Thymus (tissue), 14 donors: ENCODE measurements at places on chromosomes 5 and 9. TPM values are rescaled to one million over a fixed set of nuclear protein-coding genes. Genes with fewer than 3 reads are reported as not detected.

SOX30 gene
- total RNA-seq = 0.24 TPM

- DNase-seq = no peak
- H3K27ac ChIP-seq = no peak overlapping the region
- H3K36me3 ChIP-seq = no peaks in the 10 kb centered on the region
- H3K4me1 ChIP-seq = no peaks in the 10 kb centered on the region
These were observed 405.6 kb downstream of the DMRT2 start for GRCh38 chr9:1455766-1456165.

DNA sequence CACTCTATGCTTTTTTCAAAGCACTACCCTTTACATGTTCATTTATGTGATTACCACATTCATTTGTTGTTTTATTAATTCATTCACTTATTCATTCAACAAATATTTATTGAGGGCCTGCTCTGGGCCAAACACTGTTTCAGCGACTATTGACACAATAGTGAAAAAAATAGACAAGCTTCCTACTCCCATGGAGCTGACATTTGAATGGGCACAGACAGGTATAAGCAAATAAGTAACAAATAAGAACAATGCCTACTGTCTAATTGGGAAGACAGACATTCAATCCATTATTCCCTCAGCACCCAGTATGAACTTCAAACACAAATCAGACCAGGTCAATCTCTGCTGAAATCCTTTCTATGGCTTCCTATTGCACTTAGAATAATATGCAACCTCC is 156.9 kb upstream of the NR3C1 start:
- no peak overlapping the region for H3K4me3 ChIP-seq
- H3K36me3 ChIP-seq = no peaks in the 10 kb centered on the region
- H3K27ac ChIP-seq = no peak overlapping the region
- no peaks in the 10 kb centered on the region for H3K27me3 ChIP-seq
- H3K4me1 ChIP-seq = no peaks in the 10 kb centered on the region

DNA sequence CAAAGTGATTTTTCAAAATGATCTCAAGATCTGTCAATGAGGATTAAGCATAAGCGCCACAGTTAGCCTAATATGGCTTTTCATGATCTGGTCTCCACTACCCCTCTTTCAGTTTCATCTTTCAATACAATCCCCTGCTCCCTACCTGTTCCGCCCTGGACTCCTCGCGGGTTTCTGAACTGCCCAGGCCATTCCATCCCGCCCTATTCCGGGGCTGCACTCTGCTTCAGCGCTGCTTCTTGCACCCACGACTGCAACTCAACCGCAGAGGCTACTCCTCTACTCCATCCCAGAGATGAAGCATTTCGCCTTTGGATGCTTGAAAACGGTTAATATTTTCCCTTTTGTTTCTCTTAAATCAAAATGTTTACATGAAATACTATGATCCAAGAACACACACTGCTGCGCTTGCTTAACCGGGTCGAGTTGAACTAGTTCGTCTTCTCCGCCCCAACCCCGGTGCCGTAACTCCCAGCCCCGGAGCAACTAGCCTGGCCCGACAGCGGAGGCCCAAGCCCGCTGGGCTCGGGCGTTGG is 716 bp upstream of the OTULIN start:
- H3K36me3 ChIP-seq = peaks cover 7% of the 10 kb centered on the region
- no peak for DNase-seq
- peak overlapping the region; percentile 96 for H3K27ac ChIP-seq
- H3K27me3 ChIP-seq = no peaks in the 10 kb centered on the region
- H3K4me3 ChIP-seq = peak overlapping the region; percentile 92
- H3K4me1 ChIP-seq = peaks cover 17% of the 10 kb centered on the region

- H3K27me3 ChIP-seq = no peaks in the 10 kb centered on the region
- no peak overlapping the region for H3K4me3 ChIP-seq
- peaks cover 3% of the 10 kb centered on the region for H3K36me3 ChIP-seq
These were observed 132.1 kb downstream of the AP3B1 start for GRCh38 chr5:78162253-78162862.

DNA sequence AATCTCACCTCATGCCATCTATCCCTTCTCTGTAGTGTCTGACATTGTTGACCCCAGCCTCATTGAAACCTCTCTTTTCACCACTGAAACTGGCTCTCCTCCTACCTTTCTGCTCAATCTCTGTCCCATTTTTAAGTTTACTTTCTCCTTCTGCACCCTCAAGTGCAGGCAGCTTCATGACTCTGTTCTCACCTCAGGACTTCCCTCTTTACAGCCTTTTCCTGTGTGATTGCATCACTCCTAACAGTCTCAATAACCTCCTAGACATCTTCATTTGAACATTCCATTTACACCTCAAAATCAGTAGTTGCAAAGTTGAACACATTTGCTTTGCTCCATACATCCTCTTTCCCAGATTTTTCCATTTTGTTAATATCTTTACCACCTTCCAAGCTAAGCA is 172.1 kb downstream of the RASEF start:
- H3K4me1 ChIP-seq = no peaks in the 10 kb centered on the region
- no peaks in the 10 kb centered on the region for H3K36me3 ChIP-seq
- H3K27ac ChIP-seq = no peak overlapping the region
- H3K4me3 ChIP-seq = no peak overlapping the region
- H3K27me3 ChIP-seq = no peaks in the 10 kb centered on the region

- no peaks in the 10 kb centered on the region for H3K27me3 ChIP-seq
- DNase-seq = no peak
- no peak overlapping the region for H3K27ac ChIP-seq
- no peak overlapping the region for H3K4me3 ChIP-seq
- H3K36me3 ChIP-seq = peaks cover 3% of the 10 kb centered on the region
These were observed 80.1 kb downstream of the NLN start for GRCh38 chr5:65802080-65802479.

GRCh38 chr5:14003936-14004335 is 59.4 kb upstream of the DNAH5 start:
- DNase-seq = no peak
- H3K36me3 ChIP-seq = no peaks in the 10 kb centered on the region
- no peaks in the 10 kb centered on the region for H3K4me1 ChIP-seq
- H3K4me3 ChIP-seq = no peak overlapping the region
- no peak overlapping the region for H3K27ac ChIP-seq

FAM120AOS gene
- total RNA-seq = 39.0 TPM

IFNA8 gene
- total RNA-seq = not detected

PCDHB15 gene
- 0.33 TPM for total RNA-seq
